Brain (organoid and tissue), 16 donors: ENCODE measurements at places on chromosomes 5 and 9. TPM values are rescaled to one million over a fixed set of nuclear protein-coding genes. Genes with fewer than 3 reads are reported as not detected.

Gene TMEM174
- polyA plus RNA-seq = not detected

Gene CCDC183
- polyA plus RNA-seq = 4.8 TPM

Gene PCA3
- polyA plus RNA-seq = not detected

Gene BSPRY
- polyA plus RNA-seq = 20.8 TPM

Gene GRIA1
- 31.0 TPM for polyA plus RNA-seq

Gene FBLL1
- 33.1 TPM for polyA plus RNA-seq

GRCh38 chr9:3125602-3126405 is 281.9 kb upstream of the PUM3 start:
- peak; percentile 21 for DNase-seq

DNA sequence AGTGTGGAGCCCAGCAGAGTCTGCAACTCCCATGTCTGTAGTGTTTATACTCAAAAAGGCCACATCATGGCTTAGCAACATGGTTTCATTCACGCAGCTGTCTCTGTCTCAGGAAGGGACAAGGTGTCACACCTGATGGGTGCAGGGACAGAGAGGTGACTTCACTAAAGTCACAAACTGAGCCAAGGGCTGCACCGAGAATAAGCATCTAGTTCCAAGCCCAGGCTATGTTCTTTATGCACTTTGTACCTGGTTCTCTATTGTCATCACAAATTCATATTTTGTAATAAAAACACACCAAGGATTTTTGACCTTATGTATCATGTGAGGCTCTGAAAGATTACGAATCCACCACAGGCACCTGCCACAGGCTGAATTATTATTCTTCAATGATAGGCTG is 64.9 kb upstream of the STK32A start:
- DNase-seq = no peak

GRCh38 chr5:43041669-43042175 is 1.6 kb upstream of the ANXA2R start:
- peak; percentile 72 for DNase-seq

- no peak for DNase-seq
Observed at GRCh38 chr9:127166111-127166510, 43.7 kb upstream of the ANGPTL2 start.

DNA sequence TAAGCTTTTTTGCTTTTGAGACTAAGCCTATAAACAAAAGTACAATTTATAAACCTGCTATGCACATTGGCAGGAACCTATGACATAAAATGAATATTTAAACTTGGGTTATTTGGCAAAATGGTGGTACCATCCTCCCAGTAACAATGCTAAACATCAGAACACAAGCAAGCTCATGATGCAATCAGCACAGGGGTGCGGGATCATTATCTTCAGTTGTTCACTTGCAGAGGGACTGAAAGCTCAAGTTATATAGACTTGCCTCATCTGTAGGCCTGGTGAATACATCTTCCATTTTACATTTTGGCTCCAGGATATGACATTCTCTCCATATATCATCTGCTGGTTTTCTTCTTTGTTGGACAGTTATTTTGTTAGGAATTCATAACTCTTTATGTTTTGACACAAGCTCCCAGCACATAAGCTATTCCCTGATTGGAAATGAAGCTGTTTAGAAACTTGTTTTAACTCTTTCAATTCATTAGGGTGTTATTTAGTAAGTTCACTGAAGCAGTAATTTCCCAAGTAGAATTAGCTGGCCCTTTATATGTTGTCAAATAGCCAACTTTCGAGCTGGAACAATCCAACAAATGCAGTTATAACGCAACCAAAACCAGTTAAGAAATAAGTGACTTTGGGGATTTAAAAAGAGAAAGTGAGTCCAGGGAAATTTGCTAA is 124.7 kb upstream of the LIFR start:
- no peak for DNase-seq

GRCh38 chr9:105678163-105678562 is 15.9 kb downstream of the TAL2 start:
- DNase-seq = no peak

- DNase-seq = no peak
Observed at GRCh38 chr5:128007939-128008338, 75.6 kb upstream of the SLC12A2 start.

DNA sequence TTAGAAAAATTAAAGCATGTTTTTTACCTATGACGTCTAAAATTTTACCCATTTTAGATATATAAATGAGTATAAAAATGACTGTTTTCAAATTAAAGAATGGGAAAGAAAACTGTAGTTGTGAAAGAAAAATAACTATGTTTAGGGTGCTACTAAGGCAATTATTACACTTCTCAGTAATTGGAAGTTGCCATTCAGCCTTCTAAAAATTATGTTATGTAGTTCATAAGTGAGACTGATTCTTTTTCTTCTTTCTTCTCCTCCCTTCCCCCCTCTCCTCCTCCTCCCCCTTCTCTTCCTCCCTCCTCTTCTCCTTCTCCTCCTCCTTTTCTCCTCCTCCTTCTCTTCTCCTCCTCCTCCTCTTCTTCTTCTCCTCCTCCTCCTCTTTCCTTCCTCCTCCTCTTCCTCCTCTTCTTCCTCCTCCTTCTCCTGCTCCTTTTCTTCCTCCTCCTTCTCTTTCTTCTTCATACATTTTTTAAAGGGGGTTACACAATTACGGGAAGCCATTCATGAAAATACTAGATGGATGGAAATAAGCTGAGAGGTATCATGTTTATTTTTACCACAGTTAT is 223.6 kb downstream of the CETN3 start:
- DNase-seq = no peak

DNA sequence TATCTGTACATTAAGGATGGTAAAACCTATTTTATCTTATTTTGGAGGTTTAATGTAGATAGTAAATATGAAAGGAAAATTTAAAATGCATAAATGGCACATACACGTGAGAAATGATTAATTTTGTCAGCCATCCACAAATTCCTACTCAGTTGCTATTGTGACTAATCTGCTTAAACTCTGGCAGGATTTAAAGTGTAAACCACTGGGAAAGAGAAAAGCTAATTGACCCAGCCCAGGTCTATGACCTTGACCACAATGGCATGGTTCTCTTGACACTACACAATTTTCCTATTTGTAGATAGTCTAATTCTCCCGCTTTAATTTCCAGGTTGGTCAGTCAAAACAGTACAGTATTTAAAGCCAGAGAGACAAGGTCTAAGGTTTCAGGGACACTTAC is 459.0 kb upstream of the KLF4 start:
- no peak for DNase-seq

- DNase-seq = no peak
Observed at GRCh38 chr5:66652818-66653217, 56.6 kb downstream of the MAST4 start.

DNA sequence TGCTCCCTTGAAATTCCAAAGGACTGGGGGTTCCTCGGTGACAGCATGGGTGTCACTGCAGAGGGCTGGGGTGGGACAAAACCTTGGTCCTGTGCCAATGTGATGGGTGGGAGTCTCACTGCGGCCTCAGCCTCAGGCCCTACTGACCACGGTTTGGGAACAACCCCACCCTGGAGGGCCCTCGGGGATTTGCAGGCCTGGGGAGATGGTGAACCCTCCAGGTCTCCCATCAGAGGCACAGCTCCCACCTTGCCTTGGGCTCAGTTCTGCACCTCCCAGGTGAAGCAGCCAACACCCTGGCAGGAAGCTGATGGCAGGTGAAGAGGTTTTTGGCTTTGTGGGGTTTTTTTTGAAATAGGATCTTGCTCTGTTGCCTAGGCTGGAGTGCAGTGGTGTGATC is 286.8 kb downstream of the PBX3 start:
- no peak for DNase-seq

- DNase-seq = peak; percentile 47
Observed at GRCh38 chr5:62779010-62779422, 200.4 kb downstream of the LRRC70 start.

DNA sequence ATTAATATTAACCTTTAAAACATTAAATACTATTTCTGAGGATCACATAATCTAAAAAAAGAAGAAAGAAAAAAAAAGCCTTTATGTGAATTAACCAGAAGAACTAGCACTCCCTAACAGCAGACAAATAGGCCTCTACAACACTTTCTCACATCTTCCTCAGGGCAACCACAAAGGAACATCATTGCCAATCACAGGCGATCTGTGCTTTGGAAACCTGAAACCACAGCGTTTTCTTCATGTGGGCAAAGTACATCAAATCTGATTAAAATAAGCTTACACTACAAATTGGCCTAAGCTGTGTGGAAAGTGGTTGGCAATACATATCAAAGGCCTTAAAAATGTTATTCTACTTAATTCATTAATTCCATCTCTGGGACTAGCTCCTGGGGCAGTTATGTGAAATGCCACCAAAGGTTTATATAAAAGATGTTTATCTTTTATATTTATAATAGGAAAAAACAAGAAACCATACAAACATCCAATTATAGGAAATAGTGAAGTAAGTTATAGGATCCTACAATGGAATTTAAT is 184.8 kb upstream of the TBCA start:
- DNase-seq = no peak
